ENCODE measurements at places on chromosomes 12 and 14.
A peak's percentile ranks its signal among the peaks of the same experiment; 100 is the strongest.

GRCh38 chr12:105575235-105575634 is 244.7 kb downstream of the C12orf75 start:
- DNase-seq, result no peak

- DNase-seq, result no peak
These were observed 244.3 kb downstream of the CCER1 start for GRCh38 chr12:90710711-90711110.

GRCh38 chr12:53506450-53506785 is 866 bp downstream of the NPFF start:
- no peak for DNase-seq

DNA sequence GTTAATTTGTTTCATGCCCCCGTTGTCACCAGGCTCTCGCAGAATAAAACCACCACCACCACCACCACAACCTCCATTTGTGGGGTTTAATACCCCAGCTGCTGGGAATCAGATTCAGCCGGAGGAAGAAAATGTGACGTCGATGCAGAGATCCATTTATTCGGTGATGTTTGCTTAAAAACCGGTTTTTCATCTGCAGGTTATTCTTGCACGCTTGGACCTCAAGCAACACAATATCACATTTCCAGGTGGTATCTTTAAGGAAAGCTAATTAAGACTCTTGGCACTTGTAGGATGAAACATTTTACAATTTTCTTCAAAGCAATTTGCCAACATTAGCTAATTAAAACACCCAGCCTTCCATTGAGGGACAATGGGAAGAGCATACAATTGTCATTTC is 39.8 kb downstream of the SPRING1 start:
- no peak for DNase-seq

- peak; percentile 39 for DNase-seq
These were observed 595 bp upstream of the METAP2 start for GRCh38 chr12:95473231-95473883.

DNA sequence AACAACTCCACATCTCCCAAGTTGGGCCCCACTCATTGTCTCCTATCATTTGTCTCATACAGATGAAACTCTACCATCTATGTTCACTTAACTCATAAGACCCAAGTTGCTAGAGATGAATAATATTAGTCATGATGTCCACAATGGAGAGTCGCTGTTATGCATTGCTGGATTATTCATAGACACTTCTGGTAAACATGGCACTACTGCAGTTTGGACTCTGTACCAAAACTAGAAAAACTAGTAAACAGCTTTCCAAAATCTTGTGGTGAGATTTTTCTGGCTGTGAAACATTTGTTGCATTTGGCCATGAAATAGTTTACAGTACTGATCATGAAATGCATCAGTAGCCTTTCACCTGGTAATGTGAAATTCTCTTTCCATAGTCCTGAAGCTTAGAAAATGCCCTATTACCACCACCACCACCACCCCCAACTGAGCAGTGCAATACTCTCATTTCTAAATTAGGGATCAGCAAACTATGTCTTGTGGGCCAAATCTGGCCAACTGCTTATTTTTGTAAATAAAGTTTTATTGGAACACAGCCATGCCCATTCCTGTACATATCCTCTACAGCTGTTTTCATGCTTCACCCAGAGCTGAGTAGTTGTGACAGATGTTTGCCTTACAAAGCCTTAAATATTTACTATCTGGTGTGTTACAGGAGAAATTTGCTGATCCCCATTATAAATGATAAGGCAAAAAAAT is 236.5 kb downstream of the DPF3 start:
- DNase-seq, result no peak

DNA sequence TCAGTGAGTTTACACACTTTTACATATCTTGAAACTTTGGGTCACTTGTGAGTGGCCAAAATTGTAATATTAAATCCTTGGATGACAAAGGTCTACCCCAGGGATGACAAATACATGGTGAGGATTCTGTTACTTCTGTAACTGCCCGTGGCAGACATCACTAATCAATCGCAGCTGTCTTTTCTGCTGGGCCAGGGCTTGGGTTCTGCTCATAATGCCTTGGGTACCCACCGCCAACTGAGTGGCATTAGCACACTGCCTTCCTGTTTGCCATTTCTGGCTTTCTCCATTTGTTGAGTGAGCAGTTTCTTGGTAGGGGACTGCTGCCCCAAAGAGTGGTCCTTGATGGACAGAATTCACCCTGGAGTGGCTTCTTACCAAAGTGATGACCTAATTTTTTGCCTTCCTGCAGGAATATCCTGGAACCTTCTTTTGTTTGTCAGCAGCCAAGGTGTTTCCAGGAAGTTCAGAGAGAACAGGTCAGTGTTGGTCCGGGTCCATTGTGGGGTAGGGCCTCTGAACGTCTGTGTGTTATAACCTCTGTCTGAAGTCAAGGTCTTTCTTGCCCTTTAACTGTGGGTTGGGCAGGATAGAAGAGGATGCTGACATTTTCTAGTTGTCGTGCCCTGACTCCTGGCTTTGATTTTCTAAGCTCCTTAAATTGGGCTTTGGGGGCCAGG is 6.2 kb downstream of the TSPAN9 start:
- no peak for DNase-seq

DNA sequence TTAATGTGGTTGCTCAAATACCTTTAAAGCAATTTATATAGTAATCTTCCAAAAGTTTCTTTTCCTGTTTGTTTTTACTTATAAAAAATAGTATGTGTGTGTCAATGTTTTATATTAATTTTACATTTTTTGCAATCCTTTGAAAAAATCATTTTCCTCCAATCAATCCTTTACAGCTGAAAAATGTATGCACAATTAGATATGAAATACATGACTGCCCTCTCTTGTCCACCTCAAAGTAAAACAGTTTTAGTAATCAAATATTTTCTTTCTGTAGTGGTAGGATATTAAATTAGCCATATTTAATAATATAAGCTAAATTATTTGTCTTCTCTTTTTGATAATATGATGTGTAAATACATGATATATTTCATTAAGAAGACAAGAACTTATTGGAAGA is 269.9 kb downstream of the ADAMTS20 start:
- DNase-seq, result no peak

GRCh38 chr14:99435327-99435726 is 45.3 kb downstream of the SETD3 start:
- DNase-seq, result no peak

DNA sequence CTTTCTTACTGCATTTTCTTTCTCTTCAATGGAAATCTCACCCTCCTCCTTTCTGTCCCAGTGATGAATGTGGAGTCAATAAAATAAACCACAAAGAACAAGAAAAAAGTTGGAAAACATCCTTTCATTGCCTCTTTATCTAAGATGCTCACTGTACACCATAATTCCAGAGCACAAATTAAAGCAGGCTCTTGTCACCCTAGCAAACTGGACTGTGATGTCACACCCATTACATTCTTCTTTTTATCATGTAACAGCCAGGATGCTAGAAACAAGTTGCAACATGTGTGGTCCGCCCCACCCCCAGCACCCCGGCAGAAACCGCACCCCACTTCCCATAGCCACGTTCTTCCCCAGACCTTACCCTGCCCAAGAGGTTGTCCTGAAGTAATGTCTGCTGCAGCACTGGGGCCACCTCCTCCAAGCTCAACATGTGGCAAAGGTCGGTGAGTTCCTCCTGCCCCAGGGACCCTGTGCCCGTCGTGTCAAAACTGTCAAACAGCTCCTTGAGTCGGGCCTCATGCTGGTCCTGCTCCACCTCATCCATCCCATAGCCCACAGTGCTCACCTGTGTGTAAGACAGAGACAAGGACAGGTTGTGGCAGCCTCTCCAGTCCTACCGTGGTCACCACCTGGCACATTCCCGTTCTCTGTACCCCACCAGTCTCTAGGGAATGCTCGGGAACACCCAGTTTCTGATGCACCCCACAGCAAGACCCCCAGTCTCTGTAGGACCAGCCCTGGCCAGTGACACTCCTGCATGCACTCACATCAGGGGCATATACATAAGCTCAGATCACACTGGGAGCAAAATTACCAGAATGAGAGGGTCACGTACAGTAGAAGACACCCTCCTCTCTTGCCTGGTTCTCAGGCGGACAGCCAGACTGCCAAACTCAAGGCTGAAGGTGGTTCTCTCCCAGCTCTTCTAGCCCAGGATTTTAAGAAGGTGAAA is 9.2 kb downstream of the NIN start:
- DNase-seq, result no peak

- peak; percentile 96 for DNase-seq
These were observed at the start of the genes THAP2 and ZFC3H1 for GRCh38 chr12:71663561-71664410. Gene THAP2, plus strand, starts transcription at chr12:71664301. Its CDS starts 209 bp downstream, at chr12:71664510. Gene ZFC3H1, minus strand, starts transcription at chr12:71663848. Its CDS starts 238 bp downstream, at chr12:71663610.

DNA sequence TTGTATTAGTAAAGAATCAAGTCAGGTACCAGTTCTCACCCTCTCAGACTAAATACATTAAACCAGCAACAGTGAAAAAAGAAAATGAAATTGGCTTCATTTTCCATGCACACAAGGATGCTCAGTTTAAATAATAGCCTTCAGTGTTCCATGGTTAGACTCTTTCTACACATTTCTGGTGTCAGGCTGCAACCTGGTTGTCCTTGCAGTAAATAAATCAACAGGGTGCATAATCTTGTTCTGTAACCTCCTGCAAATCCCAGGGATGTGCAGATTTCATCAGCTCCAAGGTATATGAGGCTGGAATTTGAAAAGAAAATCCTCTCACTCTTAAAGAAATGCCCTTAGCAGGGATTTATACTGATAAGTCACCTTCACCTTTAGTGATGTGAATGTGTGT is 46.7 kb upstream of the BTG1 start:
- DNase-seq, result no peak

DNA sequence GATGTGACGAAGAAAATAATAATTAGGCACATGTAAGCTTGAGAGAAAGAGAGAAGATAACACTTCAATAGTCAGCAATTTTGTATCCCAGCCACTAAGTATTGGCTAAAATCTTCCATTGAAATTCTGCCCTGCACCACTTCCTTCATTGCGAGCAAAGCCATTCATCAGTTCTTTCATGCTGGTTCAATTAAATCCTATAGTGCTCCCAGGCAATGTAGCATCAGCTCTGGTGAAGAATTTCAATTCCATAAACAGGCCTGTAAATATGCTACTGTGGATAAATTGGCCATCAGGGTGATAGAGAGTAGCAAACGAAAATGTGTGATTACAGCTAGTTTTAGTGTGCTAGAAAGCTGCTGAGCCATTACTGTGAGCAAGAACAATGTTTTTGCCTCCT is 24.7 kb downstream of the RPL10L start:
- no peak for DNase-seq

DNA sequence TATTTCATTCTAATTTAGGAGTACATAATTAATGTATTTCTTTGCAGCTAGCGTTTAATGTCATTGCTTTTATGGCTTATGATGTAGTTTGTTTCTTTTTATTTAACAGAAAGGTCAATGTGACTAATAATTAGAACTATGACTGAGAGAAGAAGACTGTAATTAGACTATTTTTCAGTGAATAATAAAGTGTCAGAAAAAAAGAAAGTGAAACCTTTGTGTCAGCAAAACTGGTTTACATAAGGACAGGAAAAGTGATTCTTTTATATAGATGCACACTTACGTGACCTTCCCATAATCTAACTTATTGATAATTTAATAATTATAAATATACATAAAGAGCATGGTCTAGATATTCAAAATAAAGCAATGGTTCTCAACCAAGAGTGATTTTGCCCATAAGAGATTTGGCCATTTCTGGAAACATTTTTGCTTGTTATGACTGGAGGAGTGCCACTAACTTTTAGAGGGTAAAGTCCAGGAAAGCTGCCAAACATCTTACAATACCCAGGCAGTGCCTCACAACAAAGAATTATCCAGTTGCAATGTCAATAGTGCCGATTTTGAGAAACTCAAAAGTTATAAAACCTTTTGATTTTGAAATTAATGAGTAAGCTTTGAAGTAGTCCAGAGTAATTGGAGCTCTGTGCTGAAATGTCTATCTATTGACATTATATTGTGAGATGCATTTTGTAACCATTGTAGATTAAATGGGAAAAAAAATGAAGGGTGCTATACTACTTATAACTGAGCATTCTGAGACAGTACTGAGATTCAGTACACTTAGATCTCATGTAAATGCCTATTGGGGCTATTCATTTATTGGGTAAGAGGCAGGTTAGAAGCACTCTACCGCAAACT is 227.1 kb downstream of the C12orf50 start:
- no peak for DNase-seq

DNA sequence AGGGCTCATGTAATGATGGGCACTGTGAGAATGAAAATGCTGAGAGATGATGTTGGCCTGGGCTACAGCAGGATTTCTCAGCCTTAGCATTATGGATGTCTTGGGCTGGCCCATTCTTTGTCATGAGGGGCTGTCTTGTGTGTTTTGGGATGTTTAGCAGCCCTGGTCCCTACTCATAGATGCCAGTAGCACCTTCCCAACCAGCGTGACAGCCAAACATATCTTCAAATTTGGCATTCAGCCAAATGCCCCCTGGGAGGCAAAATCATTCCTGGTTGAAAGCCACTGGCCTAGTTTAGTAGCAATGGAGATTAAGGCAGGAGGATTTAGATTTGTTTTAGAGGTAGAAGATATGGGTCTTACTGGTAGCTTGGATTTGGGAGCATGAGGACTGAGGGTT is 26.6 kb downstream of the UBE3B start:
- no peak for DNase-seq

DNA sequence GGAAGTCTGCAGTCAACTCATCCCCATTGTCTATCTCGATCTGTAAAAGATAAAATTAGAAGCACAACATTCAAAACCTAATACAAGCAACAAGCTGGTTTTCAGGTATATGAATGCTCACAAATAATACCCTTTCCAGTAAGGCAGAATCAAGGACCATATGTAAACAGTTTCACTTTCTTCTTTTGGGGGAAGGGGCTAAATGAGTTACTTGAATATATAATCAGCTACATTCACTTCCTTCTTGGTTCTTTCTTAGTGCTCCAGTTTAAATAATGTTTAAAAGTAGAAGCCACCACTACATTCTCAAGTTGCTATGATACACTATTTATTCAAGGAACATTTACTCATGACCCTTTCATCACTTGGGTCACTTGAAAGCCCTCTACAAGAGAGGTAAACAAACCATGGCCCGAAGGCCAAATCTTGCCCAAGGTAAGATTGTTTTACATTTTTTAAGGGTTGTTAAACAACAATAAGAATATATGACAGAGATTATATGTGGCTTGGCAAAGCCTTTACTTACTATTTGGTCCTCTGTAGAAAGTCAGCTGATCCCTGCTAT is 10.3 kb downstream of the TWF1 start:
- no peak for DNase-seq
